ENCODE measurements at places on chromosomes 12 and 14. TPM values are rescaled to one million over a fixed set of nuclear protein-coding genes. Genes with fewer than 3 reads are reported as not detected.
A peak's percentile ranks its signal among the peaks of the same experiment; 100 is the strongest.

The SALL2 gene
- 9.0 TPM for total RNA-seq

The PARP11 gene
- 5.1 TPM for total RNA-seq

The AKAP6 gene
- 230 TPM for total RNA-seq

The MSI1 gene
- 0.31 TPM for total RNA-seq

The SLC25A47 gene
- total RNA-seq: not detected

The SLC6A15 gene
- 7.9 TPM for total RNA-seq

The KRT72 gene
- total RNA-seq: 0.21 TPM

The ADSS1 gene
- 98.8 TPM for total RNA-seq

DNA sequence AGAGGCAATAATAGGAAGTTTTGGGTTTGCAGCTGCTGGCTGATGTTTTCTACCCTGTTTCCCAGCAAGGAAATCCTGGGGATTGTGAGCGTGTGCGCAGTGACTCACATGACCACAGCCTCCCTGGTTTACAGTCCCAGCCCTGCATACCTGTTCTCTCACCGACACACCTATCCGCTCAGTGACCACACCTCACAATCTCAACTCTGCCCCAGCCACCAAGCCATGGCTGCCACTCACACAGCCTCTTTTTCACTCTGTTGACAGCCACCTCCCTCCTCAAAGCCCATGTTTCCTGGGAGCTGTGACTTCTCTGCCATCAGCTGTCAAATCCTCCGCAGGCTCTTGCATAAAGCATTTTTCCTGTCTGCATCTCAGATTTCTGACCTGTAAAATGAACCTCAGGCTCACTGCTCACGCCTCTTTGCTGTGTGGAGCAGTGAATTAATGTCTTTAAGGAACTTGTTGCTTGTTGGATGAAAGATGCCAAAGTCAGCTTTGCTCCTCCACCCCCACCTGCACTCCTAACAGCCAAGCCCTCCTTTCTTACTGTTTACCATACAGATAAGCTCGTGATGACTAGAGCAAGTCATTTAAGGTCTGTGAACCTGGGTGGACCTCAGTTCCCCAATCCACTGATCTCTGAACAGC is 43.5 kb downstream of the B4GALNT3 start:
- peak; percentile 74 for DNase-seq

GRCh38 chr14:52607061-52607460 is 54.4 kb downstream of the GPR137C start:
- DNase-seq: no peak

DNA sequence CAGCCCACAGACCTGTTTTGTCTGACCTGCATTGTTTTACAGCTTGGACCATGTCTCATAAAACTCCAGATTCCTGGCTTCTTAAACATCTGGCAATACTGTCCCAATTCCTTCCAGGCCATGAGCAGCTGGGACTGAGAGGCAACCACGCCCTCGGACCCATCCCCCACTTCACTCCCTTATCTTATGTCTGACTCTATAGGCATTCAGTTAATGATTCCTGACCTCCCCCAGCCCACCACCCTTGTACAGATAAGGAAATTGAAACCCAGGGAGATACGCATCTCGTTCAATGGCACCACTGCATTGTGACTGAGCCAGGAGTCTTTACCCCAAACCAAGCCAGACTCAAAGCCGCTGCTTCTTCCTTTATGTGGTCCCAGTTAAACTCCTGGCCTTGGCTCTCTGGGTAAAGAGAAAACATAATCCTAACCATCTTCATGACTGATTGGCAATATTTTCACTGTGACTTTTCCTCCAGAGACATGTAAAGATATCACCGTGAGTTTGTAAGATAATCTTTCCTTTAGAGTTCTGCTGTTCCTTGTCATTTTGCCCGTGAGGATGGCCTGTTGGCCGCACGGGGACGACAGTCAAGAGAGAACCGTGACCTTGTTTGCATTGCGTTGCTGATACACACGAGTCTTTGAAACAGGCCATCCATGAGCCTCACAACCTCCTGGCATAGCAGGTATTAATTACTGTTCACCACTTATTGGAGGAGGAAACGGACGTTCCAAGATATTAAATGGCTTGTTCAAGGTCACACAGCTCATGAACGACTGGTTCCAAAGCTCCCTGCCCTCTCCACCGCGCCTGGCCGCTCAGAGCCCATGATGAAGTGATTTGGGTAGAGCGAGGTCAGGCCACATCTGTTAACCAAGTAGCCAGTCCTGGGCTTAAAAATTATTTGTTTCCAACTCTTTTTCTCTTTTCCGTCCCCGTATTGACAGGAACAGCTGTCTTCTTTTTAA is 39.4 kb downstream of the MAP1LC3B2 start:
- peak; percentile 56 for DNase-seq

GRCh38 chr14:54652605-54653052 is 85.7 kb downstream of the SAMD4A start:
- peak; percentile 79 for DNase-seq

GRCh38 chr12:121288158-121288845 is 8.2 kb downstream of the CAMKK2 start:
- DNase-seq: no peak

DNA sequence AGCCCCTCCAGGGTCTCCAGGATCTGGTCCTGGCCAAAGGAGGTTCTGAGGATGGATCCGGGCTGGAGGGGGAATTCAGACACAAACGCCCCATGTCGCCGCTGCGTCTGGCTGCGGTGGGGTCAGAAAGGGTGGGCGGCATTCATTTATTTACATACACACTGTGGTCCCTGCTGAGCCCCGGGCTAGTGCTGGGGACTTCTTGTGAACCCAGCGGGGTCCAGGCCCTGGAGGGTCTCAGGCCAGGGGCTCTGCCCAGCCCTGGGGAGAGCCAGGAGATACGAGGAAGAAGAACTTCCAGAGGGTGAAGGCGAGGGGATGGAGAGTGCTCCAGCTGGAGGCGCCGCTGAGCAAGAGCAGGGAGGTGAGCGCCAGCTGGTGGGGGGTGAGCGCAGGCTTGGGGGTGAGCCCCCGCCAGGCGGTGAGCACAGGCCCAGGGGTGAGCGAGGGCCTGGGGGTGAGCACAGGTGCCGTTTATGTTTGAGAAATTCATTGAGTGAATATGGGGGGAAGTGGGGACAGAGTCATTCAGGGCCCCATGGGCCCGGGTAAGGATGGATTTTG is 68.1 kb downstream of the NCOR2 start:
- no peak for DNase-seq

GRCh38 chr14:90658541-90658967 is 157.7 kb downstream of the TTC7B start:
- DNase-seq: no peak

GRCh38 chr12:33304176-33304575 is 135.4 kb downstream of the SYT10 start:
- DNase-seq: no peak

DNA sequence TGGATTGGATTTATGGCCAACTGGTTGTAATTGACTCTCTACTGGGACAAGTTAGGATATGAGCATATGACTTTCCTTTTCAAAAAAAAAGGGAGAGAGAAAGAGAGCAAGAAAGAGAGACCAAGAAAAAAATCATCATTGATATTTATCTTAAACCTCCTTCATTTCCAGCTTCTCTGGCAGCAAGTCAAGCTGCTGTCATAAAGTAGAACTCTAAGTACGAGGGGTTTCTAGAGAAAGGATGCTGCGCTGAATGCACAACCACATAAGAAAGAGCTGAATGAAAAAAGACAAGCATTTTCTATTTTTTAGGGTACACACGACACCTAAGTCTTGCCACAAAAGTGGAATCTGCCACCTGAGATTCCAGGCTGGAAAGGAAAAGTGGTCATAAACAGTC is 182.6 kb downstream of the SLC25A21 start:
- peak; percentile 58 for DNase-seq

DNA sequence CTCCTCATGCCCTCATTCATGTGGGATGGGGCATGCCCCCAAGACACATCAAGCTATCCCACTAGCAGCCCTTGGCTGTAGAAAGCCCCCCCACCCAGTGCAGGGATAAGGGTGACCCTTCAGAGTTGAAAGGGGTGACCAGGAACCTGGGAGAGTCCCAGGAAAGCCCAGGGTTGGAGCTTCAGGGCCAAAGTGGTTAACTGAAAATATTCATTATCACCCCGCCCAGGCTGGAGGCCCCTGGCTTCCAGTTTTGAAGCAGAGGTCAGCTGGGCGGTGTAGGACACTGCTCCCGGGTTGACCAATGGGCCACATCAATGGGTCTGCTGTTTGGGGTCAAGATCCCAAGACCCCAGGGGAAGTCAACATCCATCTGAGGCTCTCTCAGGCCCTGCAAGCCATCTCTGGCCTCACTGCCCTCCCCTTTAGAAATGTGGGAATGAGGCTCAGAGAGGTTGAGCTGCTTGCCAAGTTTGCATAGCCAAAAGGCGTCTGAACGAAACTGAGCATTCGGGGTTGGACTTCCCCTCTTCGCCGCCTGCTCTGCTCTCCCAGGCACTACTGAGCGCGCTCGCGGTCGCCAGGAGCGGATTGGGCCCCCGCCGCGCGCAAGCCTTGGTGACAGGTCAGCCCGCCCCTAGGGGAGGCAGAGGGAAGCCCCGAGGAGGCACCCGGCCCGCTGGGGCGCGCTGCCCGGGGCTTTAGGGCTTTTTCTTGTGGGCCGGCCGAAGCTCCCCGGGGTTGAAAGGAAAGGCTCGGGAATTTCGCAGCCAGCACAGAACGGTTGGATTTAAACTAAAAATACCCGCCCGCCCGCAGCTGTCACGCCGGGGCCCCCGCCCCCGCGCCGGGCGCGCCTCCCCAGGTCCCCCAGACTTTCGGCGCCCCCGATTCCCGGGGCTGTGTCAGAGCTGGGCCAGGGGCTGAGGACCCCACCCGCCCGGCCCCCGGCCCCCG is 576 bp downstream of the SYNE3 start:
- peak; percentile 74 for DNase-seq

GRCh38 chr14:51327376-51327775 is 87.3 kb downstream of the TMX1 start:
- DNase-seq: no peak

GRCh38 chr12:91533366-91533765 is 350.7 kb upstream of the DCN start:
- no peak for DNase-seq

DNA sequence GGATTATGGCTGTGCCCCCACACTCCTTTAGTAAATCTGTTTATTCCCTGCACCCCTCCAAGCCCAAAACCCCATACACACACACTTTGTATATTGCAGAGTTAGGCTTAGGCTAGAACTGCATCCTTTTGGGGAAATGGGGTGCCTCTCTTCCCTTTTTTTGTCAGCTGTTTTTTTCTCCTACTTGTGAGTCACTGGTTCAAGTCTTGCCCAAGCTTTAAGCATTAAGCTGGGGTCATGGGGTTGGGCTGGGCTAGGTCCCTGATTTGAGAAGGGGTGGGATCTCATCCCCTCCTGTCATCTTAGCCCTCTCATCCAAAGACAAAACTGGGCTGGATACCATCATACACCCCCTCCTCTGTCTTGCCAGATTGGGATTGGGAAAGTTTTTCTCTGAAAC is 1.6 kb downstream of the LRP1 start:
- no peak for DNase-seq

GRCh38 chr12:106287364-106287763 is 15.2 kb upstream of the TCP11L2 start:
- no peak for DNase-seq

DNA sequence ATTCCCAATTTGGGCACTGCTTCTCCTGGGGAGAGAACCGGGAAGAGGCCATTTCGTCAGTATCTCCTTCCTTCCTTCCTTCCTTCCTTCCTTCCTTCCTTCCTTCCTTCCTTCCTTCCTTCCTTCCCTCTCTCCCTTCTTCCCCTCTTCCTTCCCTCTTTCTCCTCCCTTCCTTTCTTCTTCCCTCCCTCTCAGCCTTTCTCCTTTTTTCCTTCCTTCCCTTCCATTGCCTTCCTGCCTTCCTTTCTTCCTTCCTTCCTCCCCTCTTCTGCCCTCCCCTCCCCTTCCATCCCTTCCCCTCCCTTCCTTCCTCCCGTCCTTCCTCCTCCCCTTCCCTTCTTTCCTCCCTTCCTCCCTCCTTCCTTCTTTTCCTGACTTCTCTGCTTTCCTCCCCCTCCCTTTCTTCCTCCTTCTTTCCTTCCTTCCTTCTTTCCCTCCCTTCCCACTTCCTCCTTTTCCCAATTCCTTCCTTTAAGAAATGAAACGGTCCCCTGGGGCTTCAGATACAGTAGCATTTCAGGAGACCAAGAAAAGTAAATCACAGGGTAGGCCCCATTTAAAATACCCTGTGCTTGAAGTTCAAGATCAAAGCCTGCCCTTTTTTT is 71.8 kb downstream of the ACACB start:
- no peak for DNase-seq

DNA sequence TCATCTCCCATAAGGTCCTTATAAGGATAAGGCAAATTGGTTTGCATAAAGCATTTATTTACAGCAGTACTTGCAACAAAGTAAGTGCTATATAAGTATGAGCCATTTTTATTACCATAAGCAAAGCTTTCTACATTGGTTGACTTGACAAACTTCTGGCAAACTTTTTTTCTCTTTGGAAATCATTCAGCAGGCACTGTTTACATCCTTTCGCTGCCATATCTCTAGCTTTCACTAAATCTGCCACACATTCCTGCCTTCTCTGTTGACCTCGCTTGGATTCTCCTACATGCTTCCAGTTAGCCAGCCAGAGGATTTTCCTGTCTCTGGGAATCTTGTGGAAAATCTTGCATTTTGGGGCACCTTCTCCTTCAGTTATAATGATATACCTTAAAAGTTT is 21.8 kb upstream of the HDAC7 start:
- DNase-seq: no peak

DNA sequence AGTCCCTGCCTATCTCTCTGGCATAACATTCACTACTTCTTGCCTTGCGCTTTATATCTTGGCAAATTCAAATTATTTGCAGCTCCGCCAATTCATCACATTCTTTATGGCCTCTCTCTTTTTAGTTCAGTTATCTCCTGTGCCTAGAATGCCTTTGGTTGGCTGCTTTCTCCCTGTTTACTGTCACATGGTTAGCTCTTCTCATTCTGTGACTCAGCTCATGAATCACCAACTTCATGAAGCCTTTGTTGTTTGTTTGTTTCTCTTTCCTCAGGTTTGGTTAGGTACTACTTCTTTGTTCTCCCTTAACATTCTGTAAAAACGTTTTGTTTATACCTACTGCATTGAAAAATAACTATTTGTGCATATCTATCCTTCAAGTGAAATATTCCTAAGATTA is 376.5 kb upstream of the GARIN6 start:
- DNase-seq: no peak

DNA sequence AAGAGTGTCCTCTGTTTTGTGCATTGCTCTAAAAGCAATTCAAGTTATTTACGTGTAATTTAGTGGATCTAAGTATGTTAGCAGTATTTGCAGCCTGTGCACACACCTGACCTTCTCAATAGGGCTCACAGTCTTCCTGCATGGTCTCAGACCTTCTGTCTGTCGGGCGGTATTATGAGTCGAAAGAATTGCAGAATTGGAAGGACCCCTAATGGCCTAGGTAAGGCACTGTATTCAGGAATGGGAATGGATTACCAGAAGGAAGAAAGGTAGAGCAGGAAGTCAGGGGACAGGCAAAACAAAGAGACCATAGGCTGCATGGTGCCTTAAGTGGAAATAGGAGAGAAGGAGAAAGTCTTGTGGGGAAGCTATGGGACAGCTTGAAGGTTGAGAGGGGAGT is 341.6 kb downstream of the VRK1 start:
- DNase-seq: no peak
